ENCODE measurements at places on chromosomes 12 and 14. TPM values are rescaled to one million over a fixed set of nuclear protein-coding genes. Genes with fewer than 3 reads are reported as not detected.

The MIP gene
- total RNA-seq: not detected

The RIMBP2 gene
- total RNA-seq: not detected

The DYNC1H1 gene
- total RNA-seq: 298 TPM

The MIS18BP1 gene
- total RNA-seq: 39.1 TPM

The CMKLR1 gene
- total RNA-seq: 0.04 TPM

DNA sequence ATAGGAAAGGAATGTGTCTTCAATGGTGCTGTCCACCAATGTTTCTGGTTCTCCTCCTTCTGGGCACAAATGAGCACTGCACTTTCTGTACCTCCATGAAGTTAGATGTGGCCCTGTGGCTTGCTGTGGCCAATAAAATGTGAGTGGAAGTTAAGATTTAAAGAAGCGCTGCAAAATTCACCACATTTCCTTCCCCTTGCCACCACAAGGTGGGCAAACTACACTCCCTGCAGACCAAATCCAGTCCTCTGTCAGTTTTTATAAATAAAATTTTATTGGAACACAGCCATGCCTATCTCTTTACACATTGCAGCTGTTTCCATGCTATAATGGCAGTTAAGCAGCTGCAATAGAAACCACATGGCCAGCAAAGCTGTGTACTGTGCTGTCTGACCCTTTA lies 141.4 kb upstream of the TMPO start:
- H3K4me1 ChIP-seq: peaks cover 31% of the 10 kb centered on the region
- no peaks in the 10 kb centered on the region for H3K27me3 ChIP-seq
- no peak overlapping the region for H3K4me3 ChIP-seq
- DNase-seq: peak; percentile 72

DNA sequence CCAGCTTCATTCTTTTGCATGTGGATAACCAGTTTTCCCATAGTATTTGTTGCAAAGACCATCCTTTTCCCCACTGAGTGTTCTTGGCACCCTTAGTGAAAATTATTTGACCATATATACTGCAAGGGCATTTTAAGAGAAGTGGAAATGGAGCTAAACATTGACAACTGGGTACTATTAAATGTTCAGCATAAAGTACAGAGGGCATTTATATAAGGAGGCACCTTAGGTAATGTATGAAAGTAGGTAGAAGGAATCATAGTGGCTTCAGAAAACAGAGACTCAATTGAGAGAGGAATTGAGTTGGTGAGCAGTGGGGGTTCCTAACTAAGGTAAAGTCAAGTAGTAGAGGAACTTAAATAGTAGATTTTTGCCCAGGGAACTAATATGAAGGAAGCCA lies 34.5 kb upstream of the SMCO2 start:
- no peak overlapping the region for H3K27ac ChIP-seq
- no peaks in the 10 kb centered on the region for H3K27me3 ChIP-seq
- H3K4me3 ChIP-seq: no peak overlapping the region
- H3K4me1 ChIP-seq: no peaks in the 10 kb centered on the region
- no peaks in the 10 kb centered on the region for H3K36me3 ChIP-seq
- no peak for DNase-seq

DNA sequence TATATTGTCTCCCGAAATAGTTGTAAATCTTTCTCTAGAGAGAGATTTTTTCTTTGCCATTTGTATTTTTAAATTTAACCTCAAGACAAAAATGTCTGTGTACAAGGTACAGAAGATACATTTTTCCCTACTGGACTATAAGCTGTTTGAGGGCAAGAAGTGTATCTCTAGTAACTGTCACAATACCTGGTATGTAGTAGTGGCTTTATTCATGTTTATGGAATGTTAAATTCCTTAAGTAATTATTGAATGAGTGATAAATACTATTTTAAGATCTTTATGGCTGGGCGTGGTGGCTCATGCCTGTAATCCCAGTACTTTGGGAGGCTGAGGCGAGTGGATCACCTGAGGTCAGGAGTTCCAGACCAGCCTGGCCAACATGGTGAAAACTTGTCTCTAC lies 24.4 kb upstream of the CDK17 start:
- no peaks in the 10 kb centered on the region for H3K27me3 ChIP-seq
- H3K4me3 ChIP-seq: no peak overlapping the region
- H3K36me3 ChIP-seq: no peaks in the 10 kb centered on the region

GRCh38 chr14:44586910-44587309 lies 79.8 kb upstream of the FSCB start:
- no peak for DNase-seq
- no peaks in the 10 kb centered on the region for H3K36me3 ChIP-seq
- H3K4me3 ChIP-seq: no peak overlapping the region
- H3K27ac ChIP-seq: no peak overlapping the region

DNA sequence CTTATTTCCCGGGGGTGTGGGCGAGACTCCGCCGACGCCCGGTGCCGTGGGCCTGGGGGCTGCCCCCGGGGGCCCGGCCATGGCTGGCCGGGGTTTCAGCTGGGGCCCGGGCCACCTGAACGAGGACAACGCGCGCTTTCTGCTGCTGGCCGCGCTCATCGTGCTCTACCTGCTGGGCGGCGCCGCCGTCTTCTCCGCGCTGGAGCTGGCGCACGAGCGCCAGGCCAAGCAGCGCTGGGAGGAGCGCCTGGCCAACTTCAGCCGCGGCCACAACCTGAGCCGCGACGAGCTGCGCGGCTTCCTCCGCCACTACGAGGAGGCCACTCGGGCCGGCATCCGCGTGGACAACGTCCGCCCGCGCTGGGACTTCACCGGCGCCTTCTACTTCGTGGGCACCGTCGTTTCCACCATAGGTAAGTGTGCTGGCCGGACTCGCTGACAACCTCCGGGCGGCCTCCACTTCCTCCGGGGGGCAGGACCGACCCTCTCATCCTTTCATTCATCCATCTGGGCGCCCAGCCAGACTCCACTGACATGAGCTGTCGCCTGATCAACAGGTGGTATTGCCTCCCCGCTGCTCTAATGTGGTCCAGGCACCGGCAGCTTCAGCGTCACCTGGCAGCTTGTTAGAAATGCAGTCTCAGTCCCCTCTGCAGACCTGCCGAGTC lies 467 bp downstream of the KCNK13 start:
- H3K4me3 ChIP-seq: peak overlapping the region; percentile 56
- H3K4me1 ChIP-seq: no peaks in the 10 kb centered on the region
- peak; percentile 61 for DNase-seq
- H3K27ac ChIP-seq: no peak overlapping the region
- no peaks in the 10 kb centered on the region for H3K36me3 ChIP-seq
- no peaks in the 10 kb centered on the region for H3K27me3 ChIP-seq

GRCh38 chr12:130791629-130792028 lies 47.4 kb downstream of the STX2 start:
- DNase-seq: no peak
- no peaks in the 10 kb centered on the region for H3K27me3 ChIP-seq
- H3K27ac ChIP-seq: no peak overlapping the region
- H3K4me1 ChIP-seq: no peaks in the 10 kb centered on the region
- no peak overlapping the region for H3K4me3 ChIP-seq

The ACVR1B gene
- 22.4 TPM for total RNA-seq

The GPRC5D gene
- not detected for total RNA-seq

The STYK1 gene
- total RNA-seq: not detected

The PRPF39 gene
- total RNA-seq: 57.0 TPM

The THTPA gene
- 14.9 TPM for total RNA-seq

DNA sequence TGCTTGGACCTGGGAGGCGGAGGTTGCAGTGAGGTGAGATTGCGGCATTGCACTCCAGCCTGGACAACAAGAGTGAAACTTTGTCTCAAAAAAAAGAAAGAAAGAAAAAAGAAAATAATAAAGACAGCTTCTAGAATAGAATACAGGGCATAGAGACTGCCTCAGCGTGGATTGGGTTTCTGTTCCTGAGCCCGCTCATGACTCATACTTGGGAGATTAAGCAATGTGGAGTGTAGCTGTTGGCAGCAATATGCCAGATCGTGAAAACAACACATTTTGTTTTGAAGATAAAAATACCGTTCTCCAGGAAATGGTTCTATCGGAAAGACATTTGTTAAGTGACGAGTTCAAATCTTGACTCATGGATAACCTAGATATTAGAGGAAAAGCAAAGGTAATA lies 67.2 kb downstream of the GLT1D1 start:
- no peaks in the 10 kb centered on the region for H3K27me3 ChIP-seq
- H3K36me3 ChIP-seq: no peaks in the 10 kb centered on the region
- no peak overlapping the region for H3K4me3 ChIP-seq
- H3K4me1 ChIP-seq: no peaks in the 10 kb centered on the region
- DNase-seq: no peak

GRCh38 chr14:98966016-98966415 lies 306.0 kb downstream of the BCL11B start:
- H3K4me1 ChIP-seq: no peaks in the 10 kb centered on the region
- no peak overlapping the region for H3K4me3 ChIP-seq
- H3K27me3 ChIP-seq: no peaks in the 10 kb centered on the region
- no peaks in the 10 kb centered on the region for H3K36me3 ChIP-seq
- DNase-seq: no peak
- H3K27ac ChIP-seq: no peak overlapping the region

GRCh38 chr14:94473666-94474410 lies 2.2 kb downstream of the SERPINA9 start:
- no peak for DNase-seq
- H3K36me3 ChIP-seq: no peaks in the 10 kb centered on the region
- H3K27me3 ChIP-seq: no peaks in the 10 kb centered on the region
- H3K27ac ChIP-seq: no peak overlapping the region
- no peak overlapping the region for H3K4me3 ChIP-seq
- H3K4me1 ChIP-seq: no peaks in the 10 kb centered on the region

- H3K27ac ChIP-seq: no peak overlapping the region
- no peak overlapping the region for H3K4me3 ChIP-seq
- DNase-seq: no peak
- no peaks in the 10 kb centered on the region for H3K27me3 ChIP-seq
- H3K36me3 ChIP-seq: peaks cover 51% of the 10 kb centered on the region
Measured at GRCh38 chr14:50725761-50726160, 57.7 kb upstream of the SAV1 start.

DNA sequence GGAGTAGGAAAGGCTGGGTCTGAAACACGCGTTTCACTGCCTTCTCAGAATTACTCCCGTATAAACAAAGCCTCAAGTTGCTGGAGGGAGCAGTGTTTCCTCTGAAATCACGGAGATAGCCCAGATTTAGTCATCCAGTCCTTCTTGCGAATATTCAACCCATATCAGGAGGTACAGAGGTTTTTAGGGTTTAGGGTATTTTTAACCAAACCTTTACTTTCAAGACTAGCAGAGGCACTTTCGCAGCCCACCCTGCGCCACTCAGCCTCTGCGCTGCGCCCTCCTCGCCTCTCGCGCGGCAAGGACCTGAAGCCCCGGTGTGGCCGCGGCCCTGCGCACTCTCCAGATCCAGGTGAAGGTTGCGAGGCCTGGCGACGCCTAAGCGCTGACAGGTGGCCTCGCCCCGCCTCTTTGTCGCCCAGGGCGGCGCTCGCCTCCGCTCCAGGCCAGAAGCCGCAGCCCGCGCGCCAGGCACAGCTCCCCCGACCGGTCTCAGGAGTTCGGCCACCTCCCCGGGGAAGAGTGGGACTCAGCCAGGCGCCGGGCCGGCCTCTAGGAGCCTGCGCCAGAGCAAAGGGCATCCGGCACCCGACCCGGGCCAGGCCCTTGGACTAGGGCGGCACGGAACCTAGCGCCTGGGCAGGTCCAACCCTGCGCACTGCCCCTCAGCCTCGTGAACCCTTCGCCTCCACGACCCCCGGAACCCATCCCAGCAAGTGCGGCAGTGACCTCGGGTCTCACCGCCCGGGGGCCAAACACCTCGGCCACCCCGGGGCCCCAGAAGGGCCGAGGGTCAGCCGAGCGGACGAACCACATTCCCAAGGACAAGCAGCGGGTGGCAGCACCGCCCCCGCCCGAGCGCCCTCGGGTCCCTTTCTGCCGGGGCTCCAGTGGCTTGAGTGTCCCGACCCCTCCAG lies 1.8 kb upstream of the SAMD4A start:
- H3K27ac ChIP-seq: peak overlapping the region; percentile 25
- no peaks in the 10 kb centered on the region for H3K36me3 ChIP-seq
- peak overlapping the region; percentile 87 for H3K4me3 ChIP-seq
- peaks cover 9% of the 10 kb centered on the region for H3K4me1 ChIP-seq

DNA sequence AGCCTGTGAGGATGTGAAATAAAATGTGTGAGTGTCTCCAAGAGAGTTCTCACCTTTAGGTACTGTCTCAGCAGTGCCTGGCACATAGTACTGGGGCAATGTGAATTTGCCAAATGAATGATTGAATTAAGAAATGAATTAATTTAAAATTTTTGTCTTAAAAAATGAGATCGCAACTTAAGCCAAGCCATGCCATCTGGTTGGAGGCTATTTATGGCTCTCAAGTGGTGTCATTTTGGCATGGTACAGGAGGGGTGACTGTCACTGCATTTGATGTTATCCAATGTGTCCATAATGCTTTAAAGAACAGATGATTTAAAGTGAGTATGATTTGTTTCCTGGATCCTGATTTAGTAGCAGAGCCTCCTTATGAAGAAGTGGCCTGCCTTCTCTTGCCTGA lies 80.3 kb downstream of the SRGAP1 start:
- H3K4me3 ChIP-seq: no peak overlapping the region
- no peaks in the 10 kb centered on the region for H3K27me3 ChIP-seq
- DNase-seq: no peak
- H3K4me1 ChIP-seq: no peaks in the 10 kb centered on the region
- H3K27ac ChIP-seq: no peak overlapping the region
- no peaks in the 10 kb centered on the region for H3K36me3 ChIP-seq

DNA sequence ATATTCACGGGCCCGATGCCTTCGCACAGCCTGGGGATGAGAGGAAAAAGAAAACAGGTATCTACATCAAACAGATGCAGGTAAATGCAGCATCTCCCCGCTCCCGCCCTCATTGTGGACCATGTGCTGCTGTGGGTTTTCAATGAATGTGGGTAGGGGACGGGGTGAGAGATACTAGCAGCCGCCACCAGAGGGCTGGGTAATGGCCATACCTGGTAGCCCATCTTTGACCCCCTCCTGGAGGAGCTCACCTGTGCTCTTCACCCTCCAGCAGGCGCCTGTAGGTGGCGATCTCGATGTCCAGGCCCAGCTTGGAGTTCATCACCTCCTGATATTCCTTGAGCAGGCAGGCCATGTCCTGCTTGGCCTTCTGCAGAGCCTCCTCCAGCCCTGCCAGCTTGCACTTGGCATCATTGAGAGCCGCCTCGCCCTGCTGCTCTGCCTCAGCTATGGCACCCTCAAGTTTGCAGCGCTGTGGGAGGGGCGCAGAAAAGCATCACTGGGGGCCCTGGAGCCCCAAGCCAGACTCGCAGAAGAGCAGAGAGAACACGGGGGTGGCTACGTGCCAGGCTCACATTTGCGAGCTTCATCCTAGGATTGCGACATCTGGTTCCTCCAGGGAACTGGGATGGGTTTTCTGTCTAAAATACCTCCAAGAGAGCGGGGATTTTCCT lies 10.2 kb downstream of the KRT82 start:
- DNase-seq: no peak
- H3K27me3 ChIP-seq: peaks cover 16% of the 10 kb centered on the region
- H3K4me1 ChIP-seq: no peaks in the 10 kb centered on the region
- H3K36me3 ChIP-seq: no peaks in the 10 kb centered on the region
- H3K27ac ChIP-seq: no peak overlapping the region

DNA sequence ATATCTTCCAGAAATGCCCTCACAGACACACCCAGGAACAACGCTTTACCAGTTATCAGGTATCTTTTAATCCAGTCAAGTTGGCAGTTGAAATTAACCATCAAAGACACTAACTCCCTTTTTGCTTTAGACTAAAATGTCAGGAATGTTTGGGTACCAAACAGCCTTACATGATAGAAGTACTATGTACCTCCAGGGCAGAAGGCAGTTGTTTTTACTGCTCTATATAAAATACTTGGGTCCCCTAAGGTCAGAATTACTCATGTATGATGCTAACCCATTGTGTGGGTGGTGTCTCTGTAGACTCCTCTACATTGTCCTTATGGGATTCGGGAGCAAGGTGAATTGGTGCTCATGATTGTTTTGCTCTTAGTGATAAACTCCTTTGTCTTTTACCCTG lies 492.5 kb upstream of the FLRT2 start:
- no peak overlapping the region for H3K4me3 ChIP-seq
- H3K27me3 ChIP-seq: no peaks in the 10 kb centered on the region
- no peaks in the 10 kb centered on the region for H3K4me1 ChIP-seq
- DNase-seq: no peak
- H3K36me3 ChIP-seq: no peaks in the 10 kb centered on the region
- no peak overlapping the region for H3K27ac ChIP-seq

The CCDC197 gene
- total RNA-seq: not detected
